ENCODE measurements at places on chromosomes 12 and 14. TPM values are rescaled to one million over a fixed set of nuclear protein-coding genes. Genes with fewer than 3 reads are reported as not detected.

The BEST3 gene
- total RNA-seq: not detected

The HOXC10 gene
- not detected for total RNA-seq

The GALNT16 gene
- total RNA-seq: not detected

The SLC7A8 gene
- 6.9 TPM for total RNA-seq

The DPY19L2 gene
- total RNA-seq: 1.4 TPM

The FAR2 gene
- 8.7 TPM for total RNA-seq

The SOAT2 gene
- 0.29 TPM for total RNA-seq

The CLEC9A gene
- not detected for total RNA-seq

The MAP3K9 gene
- total RNA-seq: 2.9 TPM

The CLMN gene
- under 0.01 TPM for total RNA-seq

The CLEC1B gene
- total RNA-seq: not detected

The SCN8A gene
- 4.0 TPM for total RNA-seq

The CLEC1A gene
- total RNA-seq: not detected

The TOMM20L gene
- total RNA-seq: not detected

The ARHGDIB gene
- 17.3 TPM for total RNA-seq

The LRP1-AS gene
- not detected for total RNA-seq

The OAS2 gene
- total RNA-seq: 1.2 TPM

The SELPLG gene
- total RNA-seq: 1.6 TPM

The OTX2 gene
- total RNA-seq: not detected

The PTGER2 gene
- 63.4 TPM for total RNA-seq

The ASCL1 gene
- not detected for total RNA-seq

The KRT3 gene
- not detected for total RNA-seq

The CCDC196 gene
- not detected for total RNA-seq

The SP7 gene
- total RNA-seq: not detected

The AVPR1A gene
- total RNA-seq: not detected

The TPPP2 gene
- total RNA-seq: not detected

The ZBTB1 gene
- total RNA-seq: 36.0 TPM

The ESRRB gene
- not detected for total RNA-seq

The SIX6 gene
- not detected for total RNA-seq

The DIO3 gene
- not detected for total RNA-seq
